ENCODE measurements at places on chromosomes 6 and 20.

DNA sequence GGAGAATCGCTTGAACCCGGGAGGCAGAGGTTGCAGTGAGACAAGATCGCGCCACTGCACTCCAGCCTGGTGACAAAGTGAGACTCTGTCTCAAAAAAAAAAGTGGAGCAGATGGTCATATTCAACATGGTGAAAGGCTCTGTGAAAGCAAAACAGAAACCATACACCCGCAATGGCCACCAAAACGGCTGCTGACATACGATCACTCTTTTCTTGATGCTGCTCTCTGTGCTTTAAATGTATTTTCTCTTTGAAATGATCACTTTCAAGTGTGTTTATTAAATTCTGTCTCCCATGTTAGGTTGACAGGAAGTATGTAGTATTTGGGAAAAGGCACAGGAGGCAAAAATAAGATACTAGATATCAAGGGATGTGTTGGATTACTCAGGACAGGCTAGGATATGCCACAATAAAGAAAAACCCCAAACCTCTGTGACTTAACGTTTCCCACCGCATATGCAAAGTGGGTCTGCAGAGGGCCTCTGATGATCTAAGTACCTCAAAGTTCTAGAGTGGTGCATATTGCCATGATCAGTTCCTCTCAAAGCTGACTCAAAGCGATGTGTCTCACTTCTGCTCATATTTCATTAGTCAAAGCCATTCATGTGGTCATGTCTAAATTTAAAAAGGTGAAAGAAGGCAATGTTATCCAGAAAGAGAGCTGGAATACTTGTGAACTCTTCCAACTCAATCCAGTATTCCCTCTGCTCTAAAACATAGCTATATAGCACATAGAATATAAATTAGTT lies 155.1 kb upstream of the SOX4 start:
- DNase-seq = no peak

DNA sequence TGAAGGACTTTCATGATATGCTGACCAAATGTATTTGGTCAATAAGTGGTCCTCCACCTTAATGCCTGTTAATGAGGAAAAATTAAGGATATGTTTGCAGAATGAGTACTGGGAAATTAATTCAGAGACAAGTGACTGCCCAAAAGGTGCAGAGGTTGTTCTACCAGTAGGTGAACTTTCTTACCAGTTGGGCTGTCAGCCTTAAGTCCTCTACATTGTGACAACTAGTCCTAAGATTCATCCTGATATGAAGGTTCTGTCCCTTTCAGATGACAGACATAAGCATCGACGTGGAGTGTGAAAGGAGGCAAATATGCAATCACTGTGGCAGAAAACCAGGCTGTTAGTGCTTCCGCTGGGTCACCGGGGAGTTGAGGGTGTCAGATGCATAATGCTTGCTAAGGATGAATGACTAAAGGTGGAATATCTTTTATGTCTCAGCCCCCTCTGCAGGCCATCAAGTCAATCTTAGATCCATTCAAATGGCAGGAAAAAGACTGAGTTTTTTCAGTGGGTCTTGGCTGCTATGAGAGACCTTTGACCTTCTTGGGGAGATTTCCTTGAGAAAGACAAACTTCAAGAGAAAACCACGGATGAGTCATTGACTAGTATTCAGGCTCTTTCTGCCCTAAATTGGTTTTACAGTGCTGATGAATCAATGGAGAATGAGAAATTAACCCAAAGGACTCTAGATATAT lies 226.0 kb downstream of the TPBG start:
- no peak for DNase-seq

DNA sequence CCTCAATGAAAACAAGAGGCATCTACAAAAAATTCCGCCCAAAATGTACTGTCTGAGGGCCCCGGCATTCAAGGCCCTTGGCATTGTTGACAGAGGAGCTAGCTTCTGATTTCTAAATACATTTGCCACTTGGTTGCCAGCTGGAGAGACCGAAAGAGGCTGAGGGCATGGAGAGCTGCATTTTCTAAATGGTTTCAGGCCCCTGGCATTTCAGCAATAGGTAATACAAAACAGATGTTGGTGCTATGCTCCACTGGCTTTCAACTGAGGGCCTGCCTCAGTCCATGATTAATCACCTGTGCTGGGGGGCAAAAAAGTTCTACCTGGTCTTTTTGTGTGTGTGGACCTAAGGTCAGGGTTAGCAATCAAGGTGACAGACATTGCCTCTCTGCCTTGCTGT lies 79.5 kb upstream of the ISM1 start:
- no peak for DNase-seq

- DNase-seq = no peak
Measured at GRCh38 chr6:97501853-97502252, 218.8 kb upstream of the MMS22L start.

DNA sequence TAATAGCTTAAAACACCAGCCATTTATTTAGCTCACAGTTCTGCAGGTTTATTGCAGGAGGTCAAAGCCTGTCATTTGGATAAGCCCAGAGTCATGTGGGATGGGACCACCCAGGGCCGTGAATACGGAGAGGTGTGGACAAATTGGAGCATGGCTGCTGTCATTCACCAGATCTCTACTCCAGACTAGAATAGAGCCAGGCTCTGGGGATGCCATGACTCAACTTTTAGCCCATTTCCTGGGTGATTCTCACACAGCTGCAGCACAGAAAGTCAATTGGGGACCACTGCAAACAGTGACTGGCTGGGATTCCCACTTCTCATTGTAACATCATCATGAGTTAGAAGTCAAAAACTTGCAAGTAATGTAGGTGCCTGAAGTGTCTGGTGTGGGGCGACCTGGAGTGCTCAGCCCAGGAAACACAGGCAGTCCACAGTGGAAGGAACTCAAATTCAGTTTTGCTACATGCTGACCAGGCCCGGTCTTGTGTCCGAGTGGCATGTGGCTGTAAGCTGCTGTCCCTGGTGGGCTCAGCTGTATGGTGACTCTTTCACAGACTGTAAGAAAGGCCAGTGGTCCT lies 174.3 kb downstream of the SCP2D1 start:
- no peak for DNase-seq

GRCh38 chr6:97218912-97219311 lies 64.1 kb downstream of the MMS22L start:
- DNase-seq = no peak

DNA sequence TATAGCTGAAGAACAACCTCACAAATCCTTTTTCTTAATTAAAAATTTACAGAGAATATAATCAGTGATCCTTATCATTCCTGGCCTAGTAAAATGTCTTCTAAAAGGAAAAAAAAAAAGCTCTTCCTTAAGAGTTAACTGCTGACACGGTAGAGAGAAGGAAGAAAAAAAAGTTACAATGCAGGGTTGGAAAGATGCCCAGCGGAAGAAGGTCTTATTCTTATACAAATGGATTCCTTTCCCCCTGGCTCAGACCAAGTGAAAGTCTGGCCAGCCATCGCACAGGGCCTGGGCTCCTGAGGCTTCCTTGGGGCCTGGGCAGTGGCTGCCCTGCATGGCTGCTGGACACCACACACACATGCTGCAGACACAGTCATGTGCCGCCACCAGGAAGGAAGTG lies 688.6 kb downstream of the TENT5A start:
- no peak for DNase-seq

GRCh38 chr6:57313711-57314471 lies 3.5 kb upstream of the PRIM2 start:
- DNase-seq = peak; percentile 62

DNA sequence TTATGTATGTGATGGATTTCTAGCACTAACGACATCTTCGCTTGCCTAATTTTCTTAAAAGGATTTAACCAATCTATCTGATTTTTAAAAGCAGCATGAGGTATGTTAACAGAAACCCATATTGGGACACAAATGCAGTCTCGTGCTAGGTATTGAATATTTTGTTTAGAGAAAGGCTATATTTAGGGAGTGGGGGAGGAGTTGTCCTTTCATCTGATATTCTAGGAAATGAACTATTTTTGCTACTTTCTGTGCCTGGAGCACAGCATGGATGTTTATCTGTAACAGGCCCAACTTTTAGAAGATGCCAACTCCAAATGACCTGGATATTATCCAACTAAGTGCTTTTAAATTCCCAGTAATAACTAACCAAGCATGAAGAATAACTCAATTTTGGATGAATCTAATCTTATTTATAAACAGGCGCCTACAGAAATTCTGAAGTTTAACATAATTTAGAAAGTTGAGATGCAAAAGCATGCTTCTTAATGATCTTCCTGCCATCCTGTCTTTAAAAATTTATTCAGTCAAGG lies 317.1 kb upstream of the CHD6 start:
- DNase-seq = no peak

GRCh38 chr6:158439255-158439654 lies 120.6 kb upstream of the TMEM181 start:
- DNase-seq = no peak

GRCh38 chr20:38260025-38260377 lies 534 bp downstream of the KIAA1755 start:
- DNase-seq = no peak

DNA sequence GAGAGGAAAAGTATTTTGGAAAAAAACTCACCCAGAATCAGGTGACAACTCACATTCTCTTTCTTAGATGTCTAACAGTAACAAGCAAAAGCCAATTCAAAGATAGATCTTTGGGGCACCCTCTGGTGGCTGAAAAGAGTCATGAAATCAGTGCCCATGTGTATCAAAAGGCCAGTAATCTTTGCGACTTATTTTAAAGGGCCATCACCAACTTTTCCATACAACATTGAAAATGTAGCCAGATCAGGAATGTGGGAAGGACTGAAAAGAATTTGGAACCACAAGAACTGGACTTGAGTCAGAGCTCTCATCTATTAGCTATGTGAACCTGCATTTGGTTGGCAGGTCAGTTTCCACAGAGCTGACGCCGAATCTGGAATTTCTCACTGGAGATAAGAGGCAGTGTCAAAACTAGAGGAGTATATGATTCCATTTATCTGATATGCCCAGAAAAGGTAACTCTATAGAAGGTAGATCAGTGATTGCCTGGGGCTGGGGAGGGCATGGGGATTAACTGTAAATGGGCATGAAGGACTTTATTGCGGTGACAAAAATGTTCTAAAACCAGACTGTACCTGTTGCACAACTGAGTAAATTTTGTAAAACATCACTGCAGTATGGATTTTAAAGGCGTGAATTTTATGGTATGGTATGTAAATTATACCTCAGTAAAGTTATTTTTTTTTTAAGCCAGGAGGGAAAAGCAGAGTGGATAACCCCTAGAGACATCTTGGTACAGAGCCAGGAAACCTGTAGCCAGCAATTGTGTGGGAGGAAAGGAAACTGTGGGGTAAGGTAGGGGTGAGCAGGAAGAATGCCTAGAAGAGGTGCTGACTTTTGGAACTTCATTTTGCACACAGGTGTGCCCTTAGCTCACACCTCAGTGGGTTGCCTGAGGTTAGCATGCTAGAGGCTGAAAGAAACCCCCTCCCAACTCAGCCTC lies 117.1 kb upstream of the ASF1A start:
- DNase-seq = peak; percentile 52

DNA sequence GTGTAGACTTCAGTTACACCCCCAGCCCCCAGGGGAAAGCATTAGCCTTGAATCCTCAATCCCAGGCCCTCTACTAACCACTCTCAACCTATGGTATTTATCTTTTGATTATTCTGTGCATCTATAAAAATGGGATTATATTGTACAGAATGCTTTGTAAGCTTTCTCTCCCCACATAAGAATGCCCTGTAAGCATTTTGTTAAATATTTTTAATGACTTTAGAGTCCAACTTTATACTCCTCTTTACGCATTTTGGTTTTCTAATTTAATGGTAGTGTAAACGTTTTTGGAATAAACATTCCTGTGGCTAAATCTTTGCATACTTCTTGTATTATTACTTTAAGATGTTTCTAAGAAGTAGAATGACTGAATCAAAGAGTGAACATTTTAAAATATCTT lies 35.4 kb downstream of the FBXO9 start:
- DNase-seq = no peak

DNA sequence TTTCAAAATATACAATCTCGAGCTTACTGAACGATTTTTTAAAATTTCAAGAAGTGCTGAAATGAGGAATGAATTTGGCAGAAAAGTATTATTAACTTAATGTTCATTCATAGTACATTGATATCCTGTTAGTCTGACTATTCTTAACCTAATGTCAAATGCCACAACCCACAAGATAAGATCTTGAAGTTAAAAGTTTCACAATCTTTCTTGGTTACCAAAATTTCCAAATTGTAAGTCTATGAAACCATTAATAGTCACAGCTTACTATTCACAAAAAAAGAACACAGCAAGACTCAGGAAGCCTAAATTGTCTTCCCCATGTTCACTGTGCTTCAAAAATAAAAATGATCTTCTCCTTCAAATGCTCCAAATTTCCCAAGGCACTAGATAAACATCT lies 71.3 kb downstream of the HACE1 start:
- DNase-seq = no peak

GRCh38 chr6:150877928-150878327 lies 12.4 kb downstream of the MTHFD1L start:
- no peak for DNase-seq

DNA sequence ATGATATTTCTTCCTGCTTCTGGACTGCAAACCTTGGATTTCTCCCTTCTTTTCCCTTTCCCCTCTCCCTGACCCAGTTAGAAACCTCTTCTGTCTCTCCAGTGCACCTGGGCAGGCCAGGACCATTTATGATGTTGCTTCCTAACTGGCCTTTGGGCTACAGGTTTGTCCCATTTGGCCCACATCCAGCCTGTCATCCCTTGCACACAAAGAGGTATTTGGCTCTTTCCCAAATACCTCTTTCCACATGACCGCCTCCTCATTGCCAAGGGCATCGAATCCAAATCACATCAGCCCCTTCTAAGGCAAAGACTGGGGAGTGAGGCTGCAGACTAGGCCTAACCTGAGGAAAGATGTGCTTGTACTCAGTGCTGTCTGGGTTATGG lies 13.6 kb downstream of the FGD2 start:
- peak; percentile 27 for DNase-seq

DNA sequence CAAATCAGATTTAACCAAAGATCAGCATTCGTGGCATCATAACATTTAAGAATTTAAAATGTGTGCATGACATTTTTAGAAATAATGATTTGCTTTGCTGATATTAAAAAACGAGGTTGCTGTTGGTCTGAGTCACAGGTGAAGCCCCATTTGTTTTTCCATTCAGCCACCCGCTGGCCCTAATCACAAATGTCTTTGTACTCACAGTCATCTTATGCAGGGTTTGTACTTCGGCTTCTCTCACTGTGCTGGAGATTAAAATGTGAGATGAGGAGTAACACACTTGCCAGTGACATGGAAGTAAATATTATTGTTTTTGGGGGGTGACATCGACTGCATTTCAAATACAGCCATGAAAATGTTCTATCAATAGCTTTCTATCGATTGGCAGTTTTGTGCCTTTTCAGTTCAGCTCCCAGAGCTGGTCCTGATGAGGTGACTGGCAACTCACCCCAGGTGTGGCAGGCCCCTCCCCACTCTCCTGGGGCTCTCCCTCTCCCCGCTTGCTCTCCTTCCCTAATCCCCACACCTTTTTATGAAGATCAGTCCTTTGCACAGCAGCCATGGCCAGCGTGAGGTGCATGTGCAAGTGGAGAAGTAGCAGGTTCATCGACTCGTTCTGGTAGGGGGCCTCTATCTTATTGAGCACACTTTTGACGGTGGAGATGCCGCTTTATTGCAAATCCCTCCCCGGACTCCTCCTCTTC lies 58.8 kb upstream of the FUCA2 start:
- DNase-seq = no peak
